Activated T-cell treated with anti-CD3 and anti-CD28 coated beads, Interleukin-2, amount 50 U/mL, for 48 hours (primary cell): ENCODE measurements at places on chromosomes 6 and 20.

DNA sequence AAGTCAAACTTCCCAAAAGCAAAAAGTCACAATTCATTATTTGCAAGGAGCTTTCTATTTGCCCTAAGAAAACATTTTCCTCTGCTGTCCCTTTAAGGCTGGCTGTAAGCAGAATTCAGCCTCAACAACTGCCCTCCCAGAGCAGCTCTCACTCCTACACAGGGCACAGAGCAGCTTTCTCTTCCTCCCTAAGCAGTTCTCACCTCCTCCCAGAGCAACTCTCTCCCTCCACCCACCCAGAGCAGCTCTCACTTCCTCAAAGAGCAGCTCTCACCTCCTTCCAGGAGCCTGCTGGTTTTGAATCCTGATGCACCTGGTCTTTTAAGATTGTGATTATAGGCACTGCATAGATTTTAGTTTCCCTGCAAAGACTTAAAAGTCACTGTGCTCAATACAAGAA is 120.6 kb upstream of the TMEM181 start:
- DNase-seq = no peak

- peak; percentile 33 for DNase-seq
Observed at GRCh38 chr6:156396068-156396771, 381.0 kb upstream of the ARID1B start.

DNA sequence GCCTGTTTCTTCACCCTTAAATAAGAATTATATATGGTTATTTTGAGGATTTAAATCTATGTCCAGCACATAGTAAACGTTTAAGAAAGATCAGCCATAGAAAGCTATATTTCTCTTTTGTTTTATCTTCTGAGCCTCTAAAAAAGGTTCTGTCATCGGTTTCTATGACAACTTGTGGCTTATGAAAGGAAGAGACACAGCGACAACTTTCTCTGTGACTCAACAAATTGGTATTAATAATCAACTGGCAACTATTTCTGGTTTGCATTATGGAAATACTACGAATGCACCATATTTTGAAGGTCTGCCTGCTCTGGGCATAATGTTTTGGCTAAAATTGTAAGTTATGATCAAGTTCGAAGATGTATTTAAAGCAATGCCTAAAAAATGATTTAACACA is 751.0 kb downstream of the CD109 start:
- DNase-seq = no peak

- no peak for DNase-seq
Observed at GRCh38 chr6:155112757-155113156, 117.6 kb downstream of the TIAM2 start.

DNA sequence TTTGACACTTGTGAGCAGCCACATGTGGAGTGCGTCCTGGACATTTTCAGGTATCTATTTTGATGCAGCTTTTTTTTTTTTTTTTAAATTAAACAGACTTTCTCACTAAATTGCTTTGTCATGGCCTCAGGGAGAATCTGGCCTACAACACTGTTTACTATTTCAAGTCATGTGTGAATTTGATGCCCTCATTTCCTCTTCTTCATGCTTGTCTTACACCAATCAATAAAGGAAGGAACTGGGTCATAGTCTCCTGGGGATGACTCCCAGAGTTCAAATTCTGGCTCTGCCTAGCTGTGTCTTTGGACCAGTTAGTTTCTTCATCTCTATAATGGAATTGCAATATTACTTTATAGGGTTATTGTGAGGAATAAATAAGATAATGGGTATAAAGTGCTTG is 554.1 kb downstream of the PRKN start:
- no peak for DNase-seq

GRCh38 chr6:150702675-150703074 is 103.0 kb downstream of the PLEKHG1 start:
- DNase-seq = no peak

- no peak for DNase-seq
Observed at GRCh38 chr20:61464307-61465303, 212.5 kb downstream of the CDH4 start.

DNA sequence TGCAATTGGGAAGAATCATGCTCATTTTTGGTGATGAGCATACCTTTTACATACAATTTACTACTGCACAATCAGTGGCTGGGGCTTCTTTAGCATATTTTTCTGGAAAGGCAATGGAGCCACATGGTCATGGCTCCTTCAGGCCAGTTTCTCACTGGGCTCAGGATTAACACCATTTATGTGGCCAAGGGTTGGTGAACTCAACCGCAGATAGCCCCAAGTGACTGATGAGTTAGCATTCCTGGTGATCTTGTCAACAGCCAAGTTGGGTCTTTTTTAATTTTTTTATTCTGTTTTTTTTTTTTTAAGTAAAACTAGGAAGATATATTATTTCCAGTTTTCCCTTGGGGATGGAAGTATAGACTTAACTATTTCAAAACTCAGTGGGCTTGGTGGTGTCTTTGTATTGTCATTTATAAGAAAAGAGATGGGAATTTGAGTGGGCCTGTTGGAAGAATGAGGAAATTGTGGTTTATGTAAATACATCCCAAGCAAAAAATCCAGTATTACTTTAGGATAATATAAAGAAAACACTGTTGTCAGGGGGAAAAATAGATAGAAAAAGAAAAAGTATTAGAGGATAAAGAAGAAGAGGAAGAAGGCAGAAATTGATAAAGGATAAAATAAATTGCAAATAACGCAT is 397.4 kb downstream of the MAFB start:
- DNase-seq = no peak

DNA sequence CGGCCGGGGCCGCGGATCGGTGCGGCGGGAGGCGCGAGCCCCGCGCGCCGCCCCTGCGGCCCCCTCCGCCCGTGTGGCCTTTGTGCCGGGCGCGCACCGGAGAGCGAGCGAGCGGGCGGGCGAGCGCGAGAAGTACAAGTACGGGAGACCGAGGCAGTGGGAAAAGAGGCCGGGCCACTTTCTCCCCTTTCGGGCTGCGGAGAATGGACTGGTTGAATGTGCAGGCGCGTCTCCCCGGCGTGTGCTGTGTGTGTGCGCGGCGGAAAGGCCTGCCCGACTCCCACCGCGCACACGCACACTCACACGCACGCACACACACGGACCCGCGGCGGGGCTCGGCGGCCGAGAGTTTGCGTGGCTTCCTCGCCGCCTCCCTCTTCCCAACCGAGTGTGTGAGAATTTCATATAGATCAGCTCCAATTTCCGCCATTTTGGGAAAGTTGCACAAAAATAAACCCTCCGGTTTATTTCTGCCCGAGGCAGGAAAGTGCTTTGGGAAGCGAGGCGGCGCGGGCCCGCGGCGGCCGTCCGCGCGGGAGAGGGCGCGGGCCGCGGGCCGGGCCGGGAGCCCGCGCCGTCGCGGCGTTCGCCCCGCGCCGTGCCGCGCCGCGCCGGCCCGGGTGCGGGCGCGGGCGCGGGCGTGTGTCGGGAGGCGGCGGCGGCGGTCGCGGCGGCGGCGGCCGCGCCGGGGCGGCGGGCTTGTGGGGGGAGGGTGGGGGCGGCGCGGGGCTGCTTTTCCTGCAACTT is 1.1 kb downstream of the L3MBTL3 start:
- DNase-seq = peak; percentile 53

- no peak for DNase-seq
Observed at GRCh38 chr6:89777455-89777854, 42.1 kb downstream of the MDN1 start.

- no peak for DNase-seq
Observed at GRCh38 chr20:15716256-15716655, 857.0 kb downstream of the KIF16B start.

- peak; percentile 69 for DNase-seq
Observed at GRCh38 chr6:37985355-37985754, 165.8 kb downstream of the ZFAND3 start.

DNA sequence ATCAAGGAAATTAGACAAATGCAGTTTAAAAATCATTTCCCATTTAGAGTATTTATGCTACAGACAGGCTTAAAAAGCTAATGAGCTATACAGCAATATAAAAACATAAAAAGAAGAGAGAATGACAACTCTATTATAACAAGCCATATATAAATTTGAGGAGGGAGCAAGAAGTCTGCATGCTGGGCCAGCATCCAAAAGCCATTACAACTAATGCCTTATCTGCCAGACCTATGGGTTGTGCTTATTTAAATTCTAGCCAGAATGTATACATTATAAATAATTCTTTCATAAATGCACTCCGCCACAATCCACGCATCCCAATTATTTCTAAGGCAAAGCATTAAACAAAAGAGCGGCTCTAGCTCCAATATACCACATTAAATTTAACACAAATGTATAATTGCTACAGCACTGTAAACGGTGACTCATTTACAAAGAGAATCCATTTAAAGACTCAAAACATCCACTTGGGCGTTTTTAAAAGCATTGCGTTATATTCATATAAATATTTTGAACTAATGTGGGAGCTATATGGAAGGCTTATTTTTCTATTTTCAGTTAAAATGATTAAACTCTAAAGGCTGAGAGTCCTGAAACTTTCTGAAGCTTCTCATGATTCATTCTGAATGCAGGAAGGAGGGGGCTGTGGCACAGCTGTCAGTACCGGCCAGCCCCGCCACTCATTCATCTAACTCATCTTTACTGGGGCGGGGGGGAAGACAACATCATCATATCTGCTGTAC is 37.7 kb upstream of the RAB22A start:
- peak; percentile 69 for DNase-seq

DNA sequence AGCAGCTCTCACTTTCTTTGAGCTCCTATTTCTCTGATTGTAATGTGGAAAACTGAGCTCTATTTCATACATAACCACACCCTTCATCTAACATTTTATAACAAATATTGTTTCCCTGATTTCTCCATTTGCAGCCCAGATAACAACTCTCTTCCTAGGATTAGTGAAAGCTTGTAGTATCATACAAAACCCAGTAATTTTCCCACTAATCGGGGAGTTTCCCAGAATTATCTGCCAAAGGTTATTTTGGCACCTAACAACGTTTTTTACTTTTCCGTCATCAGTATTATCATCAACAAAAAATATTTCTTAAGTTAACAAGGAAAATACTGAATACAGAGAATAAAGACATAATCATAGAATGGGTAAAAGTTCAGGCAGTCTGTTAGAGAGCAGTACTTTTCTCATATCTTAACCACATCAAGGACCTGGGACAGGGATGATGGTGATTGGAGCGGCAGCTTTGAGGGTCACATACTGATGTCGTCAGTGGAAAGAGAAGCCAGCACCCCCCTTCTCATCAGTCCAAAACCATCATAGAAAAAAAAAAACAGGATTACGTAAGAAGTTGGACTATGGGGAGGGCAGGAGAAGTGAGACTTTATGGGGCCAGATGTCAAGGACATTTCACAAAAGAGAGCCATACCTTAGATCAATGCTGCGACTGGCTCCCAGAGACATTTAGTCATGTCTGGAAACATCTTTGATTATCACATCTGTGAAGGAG is 166.1 kb upstream of the TNFAIP3 start:
- DNase-seq = no peak

GRCh38 chr20:45049438-45049837 is 51.5 kb downstream of the KCNS1 start:
- DNase-seq = no peak
